ENCODE measurements at places on chromosomes 5 and 9.

DNA sequence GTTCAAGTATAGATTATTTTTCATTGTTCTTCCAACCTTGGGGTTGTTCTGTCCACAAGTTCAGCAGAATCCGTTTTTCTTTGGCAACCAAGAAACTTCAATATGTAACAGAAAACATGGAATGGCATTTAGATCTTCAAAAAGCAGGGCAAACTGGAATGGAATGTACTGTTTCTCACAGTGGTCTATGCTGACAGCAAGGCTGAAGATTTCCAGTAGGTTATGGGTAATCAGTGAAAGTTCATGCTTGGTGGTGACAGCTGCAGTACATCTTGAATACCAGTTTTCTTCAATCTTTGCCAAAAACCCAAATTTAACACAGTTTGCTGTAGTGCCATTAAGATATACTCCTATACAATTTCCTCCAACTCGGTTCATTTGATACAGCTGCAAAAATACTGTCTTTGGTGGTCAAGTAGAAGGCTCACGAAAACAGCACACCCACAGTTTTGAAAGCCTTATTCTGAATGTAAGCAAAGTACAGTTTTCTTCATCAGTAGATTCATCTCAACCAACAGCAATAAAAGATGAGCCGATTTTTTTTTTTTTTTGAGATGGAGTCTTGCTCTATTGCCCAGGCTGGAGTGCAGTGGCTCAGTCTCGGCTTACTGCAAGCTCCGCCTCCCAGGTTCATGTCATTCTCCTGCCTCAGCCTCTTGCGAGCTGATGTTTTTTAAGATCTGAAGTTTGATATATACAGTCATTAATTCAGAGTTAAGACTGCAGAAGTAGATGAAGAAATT lies 4.9 kb downstream of the TRIM52 start:
- DNase-seq: no peak

- DNase-seq: no peak
These were observed 83.4 kb downstream of the SH3PXD2B start for GRCh38 chr5:172370648-172371545.

DNA sequence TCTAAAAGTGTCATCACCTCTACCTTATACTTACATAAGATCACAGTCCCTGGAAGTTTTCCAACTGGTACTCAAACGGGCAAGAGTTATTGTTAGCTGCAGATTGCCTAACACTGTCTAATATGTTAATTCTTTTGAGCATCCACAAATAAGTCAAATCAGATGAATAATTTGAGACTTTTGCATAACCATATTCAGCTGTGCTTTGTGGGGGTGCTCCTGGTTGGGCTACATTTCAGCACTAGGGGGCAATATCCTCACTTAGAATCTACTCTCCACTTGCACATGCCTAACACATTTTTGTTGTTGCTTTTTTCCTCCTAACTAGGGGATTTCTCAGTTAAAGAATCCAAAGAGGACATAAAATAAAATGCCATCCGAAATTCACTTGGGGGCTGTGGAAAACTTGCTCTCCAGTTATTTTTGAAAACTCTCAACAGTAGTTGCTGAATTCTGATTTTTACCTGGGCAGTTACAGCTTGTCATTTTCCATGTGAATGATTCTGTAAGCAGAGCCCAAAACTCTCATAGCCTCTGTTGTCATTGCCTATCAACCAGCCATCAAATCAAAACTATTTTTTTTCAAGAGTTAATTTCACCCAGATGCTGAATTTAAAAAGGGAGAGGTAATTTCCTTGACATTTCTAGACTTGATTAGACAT lies 71.5 kb downstream of the TRIM36 start:
- no peak for DNase-seq

DNA sequence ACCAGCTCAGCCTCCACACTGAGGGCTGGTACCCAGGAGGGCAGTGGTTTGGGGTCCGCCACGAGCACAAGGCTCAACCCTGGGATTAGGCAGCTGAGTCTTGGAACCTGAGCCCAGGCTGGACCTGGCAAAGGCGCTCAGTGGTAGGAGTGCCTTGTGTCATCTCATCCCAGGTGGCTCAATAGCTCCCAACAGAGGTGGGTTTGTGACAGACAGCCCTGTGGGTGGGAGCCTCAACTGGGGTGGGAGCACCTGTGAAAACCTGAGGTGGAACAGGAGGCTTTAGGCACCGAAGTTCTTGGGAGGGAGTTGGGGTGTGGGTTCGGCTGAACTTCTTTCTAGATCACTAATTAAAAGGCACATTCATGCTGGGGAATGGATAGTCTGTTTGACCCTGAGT lies 35.2 kb upstream of the SMU1 start:
- no peak for DNase-seq

GRCh38 chr5:44809956-44810420 lies 1.2 kb downstream of the MRPS30 start:
- DNase-seq: no peak

DNA sequence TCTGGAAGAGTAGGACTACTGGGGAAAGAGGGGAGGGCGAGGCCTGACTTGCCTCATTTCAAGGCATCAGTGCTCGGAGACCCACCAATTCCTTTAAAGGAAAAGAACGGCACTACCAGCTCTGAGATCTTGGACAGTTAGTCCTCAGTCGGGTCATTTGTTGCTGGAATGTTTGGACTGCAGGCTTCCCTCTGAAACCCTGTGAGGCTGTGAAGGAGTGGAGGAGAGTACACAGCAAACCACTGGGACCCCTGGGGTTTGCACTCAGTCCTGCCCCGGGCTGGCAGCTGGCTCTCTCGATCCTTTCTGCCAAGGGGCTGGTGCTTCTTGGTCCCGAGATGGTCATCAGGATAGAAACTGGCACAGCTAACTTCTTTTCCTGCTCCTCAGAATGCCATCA lies 194.5 kb downstream of the TRIO start:
- DNase-seq: no peak

GRCh38 chr5:175146733-175147132 lies 297.2 kb downstream of the DRD1 start:
- DNase-seq: no peak

DNA sequence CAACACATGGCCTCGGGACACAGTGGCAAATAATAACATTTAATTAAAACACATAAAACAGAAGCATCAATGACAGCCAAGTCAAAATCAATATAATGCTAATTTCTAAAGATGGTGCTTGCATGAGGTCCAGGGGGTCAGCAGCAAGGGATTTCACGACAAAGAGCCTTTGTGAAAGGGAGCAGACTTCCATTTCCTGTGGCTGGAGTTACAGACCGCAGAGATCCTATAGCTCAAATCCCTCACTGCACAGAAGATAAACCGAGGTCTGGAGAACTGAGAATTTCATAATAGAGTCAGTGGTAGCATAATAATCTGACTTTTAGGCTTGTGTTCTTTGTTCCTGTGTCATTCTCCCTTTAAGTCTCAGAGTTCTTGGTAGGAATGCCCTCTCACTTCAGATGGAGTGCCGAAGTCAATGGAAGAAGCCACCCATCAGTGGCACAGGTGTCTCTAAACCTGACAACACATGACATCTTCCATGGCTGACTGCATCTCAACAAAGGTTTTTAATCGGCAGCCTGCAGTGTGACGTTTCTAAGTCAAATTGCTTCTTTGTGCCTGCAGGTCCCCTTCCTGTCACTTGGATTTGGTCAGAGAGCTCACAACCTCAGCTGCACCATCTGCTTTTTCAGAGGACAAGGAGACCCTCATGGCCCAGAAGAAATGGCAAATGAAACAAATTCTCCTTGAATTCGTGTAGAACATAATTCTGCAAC lies 67.4 kb downstream of the CARTPT start:
- DNase-seq: no peak

GRCh38 chr9:36949466-36949865 lies 84.6 kb downstream of the PAX5 start:
- DNase-seq: no peak

DNA sequence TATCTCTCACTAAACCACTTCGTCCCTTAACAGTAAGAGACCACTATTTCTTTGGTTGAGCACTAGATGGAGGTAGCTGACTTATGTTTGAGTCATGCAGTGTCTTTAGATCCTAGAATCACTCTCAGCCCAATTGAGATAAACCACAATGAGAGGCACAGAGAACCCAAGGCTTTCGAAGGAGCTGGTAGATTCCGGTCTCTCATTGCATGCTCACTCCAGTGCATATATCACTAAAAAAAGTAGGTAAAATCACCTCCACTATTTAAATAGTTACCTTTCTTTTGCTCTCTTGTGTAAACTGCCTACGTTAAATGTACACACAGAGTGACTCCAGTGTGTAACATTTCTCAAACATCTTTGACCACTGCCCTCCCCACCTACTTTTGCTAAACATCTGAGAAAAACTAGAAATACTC lies 27.6 kb downstream of the ACTL7A start:
- no peak for DNase-seq

- no peak for DNase-seq
These were observed 13.5 kb downstream of the CXCL14 start for GRCh38 chr5:135565266-135565665.

Measured in esophagus squamous epithelium (tissue), 5 donors.